Inflammatory macrophage treated with lipopolysaccharide for 1 hour (primary cell): ENCODE measurements at places on chromosomes 11 and 22.

DNA sequence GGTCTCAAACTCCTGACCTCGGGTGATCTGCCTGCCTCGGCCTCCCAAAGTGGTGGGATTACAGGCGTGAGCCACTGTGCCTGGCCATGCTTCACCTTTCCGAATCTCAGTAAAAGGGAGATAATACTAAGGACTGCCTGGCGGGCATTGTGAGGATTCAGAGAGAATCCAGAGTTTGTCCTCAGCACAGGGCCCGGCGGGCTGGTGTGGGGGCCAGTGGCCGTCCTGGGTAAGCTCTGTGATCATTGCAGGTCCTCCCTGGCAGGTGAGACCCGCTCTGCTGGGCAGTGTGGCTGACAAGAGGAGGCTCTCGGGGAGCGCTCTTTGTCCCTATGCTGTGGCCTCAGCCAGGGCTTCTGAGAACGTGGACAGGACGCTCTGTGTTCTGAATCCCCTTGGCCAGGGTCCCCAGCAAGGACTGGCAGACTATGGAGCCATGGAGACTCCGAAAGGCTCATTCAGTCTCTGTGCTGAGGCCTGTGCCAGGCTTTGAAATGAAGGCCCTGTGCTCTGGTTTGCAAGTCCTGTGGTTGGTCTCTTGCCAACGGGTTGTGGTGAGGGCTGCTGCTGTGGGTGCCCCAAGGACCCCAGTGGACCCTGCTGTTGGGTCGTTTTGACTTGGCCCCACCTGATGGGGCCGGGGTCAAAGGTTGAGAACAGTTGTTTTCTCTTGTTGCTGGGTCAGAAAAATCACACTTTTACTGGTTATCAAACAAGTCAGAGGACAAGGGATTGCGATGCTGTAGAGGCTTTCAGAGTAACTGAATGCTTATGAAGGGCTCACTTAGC lies 2.1 kb downstream of the TPCN2 start:
- DNase-seq: no peak

DNA sequence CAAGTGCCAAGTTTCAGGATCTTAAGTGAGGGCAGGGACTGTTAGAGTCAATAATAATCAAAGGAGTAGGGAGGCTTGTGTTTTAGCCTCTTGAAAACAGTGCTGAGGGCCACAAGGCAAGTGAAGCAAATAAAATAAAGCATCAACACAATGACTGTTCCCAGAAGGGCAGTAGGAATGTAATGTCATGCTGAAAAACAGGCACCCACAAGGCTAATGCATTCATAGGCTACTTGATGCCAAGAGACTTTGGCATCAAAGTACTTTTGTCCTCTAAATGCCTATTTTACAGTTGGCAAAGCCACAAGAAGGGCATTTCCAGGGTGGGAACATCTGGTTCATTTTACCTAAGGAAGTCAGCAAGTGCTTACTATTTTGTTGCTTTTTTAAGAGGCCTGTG lies 22.9 kb downstream of the RAB39A start:
- DNase-seq: no peak

DNA sequence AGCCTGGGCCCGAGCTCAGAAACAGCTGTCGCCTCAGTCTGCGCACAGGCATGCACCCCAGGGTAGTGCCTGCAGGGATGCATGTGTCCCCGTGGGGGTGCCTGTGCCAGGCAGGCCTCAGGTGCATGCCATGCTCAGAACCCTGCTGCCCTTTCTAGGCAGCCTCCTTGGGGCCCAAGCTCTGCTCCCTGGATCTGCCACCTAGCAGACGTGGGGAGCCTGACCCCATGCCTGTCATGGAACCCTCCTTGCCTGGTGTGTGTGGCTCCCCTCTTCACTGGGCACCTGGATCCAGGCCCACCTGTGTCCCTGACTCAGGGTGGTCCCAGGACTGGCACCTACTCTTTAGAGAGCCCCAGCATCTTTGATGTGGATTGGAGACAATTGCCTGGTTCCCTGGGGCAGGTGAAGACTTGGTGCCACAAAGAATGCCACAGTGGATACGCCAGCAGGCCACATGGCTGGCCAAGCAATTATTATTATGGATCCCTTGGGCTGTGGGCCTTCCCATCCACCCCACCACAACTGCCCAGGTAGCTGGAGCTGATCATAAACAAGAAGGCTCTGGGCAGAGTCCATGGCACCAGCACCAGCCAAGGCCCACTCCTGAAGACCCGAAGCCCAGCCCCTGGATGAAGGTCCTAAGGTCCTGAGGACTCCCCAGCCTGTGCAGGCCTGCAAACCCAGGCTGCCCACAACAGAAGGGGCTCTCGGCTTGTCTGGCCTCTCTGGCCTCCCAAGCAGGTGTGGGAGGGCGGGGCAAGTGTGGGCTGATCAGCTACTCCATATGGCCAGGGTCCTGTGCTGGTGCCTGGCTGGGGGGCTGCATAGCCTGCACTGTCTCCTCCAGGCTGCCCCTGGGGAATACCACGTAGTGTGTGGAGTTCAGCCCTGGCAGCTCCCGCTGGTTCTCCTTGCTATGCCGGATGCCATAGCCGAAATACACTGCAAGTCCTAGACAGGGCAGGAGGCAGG lies 3.8 kb downstream of the SLC7A4 start:
- no peak for DNase-seq

GRCh38 chr22:24091551-24092420 lies 80.7 kb downstream of the CABIN1 start:
- no peak for DNase-seq

GRCh38 chr11:75103380-75104026 lies 6.8 kb upstream of the OR2AT4 start:
- peak; percentile 57 for DNase-seq

GRCh38 chr22:30397656-30398635 lies 1.1 kb downstream of the SEC14L2 start:
- DNase-seq: no peak

DNA sequence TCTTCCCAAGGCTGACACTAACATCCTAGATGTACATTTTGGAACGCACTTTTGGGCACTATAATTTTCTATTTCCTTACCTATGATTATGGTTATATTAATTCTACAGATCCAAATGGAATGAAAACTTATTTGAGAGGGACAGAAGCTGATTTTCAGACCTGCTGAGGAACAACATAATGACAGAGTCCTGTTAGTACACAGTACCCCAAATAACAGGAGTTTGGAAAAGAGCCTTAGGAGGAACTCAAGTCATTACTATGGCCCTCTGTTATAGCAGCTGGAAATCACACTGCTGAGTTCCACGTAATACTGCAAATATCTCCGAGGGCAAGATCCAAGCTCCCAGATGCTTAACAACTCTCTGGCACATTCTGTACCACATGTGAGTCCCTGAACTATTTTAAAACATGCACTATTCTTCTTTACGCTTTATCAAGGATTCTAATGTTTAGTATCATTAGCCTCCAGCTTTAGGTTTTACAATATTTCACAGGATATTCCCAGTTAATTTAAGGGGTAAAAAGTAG lies 1027.7 kb upstream of the CCDC90B start:
- no peak for DNase-seq

GRCh38 chr11:97345032-97345431 lies 955.2 kb downstream of the JRKL start:
- DNase-seq: no peak

DNA sequence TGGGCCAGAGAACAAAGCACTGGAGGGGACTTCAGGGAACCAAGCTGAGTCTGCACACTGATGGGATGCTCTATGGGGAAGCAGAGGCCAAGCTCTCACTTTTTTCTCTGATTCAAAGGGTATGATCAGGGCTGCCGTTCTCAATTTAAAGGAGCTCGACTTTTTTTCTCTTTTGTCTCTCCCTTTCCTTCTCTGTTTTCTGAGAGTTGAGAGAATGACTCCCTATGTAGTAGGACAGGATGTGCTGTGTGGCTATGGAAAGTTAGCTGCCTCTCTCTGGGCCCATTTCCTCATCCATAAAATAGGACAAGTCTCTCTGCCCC lies 7.9 kb downstream of the ADORA2A start:
- no peak for DNase-seq

GRCh38 chr11:123473941-123474677 lies 44.0 kb downstream of the GRAMD1B start:
- peak; percentile 61 for DNase-seq

GRCh38 chr11:61698173-61698948 lies 18.2 kb downstream of the DAGLA start:
- peak; percentile 56 for DNase-seq

- DNase-seq: no peak
Measured at GRCh38 chr11:2311353-2312133, 9.7 kb downstream of the TSPAN32 start.

GRCh38 chr11:82899186-82899820 lies 927 bp downstream of the PRCP start:
- DNase-seq: no peak

DNA sequence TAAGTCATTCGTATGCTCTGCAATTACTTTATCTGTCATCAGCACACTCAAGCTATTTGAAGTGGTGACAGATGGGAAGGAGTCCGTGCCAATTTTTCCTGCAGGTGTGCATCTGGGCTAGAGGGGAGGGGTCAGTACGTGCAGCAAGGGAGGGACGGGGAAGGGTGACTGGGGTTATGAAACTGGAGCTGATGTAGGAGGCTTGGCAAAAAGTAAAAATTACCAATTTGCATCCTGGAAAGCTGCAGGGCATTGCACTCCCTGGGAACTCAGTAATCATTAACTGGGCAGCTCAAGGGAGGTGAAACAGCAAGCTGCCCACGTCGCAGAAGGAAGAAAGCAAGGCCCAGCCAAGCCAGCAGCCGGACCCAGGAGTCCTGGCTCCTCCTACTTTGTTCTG lies 87.1 kb upstream of the TMEM45B start:
- DNase-seq: no peak

- no peak for DNase-seq
Measured at GRCh38 chr11:131253142-131253655, 117.2 kb upstream of the NTM start.
